ENCODE measurements at places on chromosomes 3 and 15.

- DNase-seq: no peak
These were observed 7.0 kb upstream of the HAPLN3 start for GRCh38 chr15:88902221-88902835.

DNA sequence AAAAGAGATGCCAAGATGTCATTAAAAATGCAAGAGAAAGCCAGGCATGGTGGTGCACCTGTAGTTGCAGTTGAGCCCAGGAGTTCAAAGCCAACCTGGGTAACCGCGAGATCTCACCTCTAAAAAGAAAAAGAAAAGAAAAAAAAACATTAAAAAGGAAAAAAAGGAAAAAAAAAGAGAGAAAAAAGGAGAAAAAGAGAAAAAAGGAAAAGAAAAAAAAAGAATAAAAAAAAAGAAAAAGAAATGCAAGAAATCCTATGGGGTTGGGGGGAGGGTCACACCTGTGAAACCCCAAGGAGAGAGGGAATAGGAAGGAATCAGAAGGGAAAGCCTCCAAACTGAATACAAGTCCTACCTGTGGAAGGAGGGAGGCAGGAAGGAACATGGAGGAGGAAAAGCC lies 5.2 kb upstream of the SUMF1 start:
- no peak for DNase-seq

GRCh38 chr3:50575372-50575771 lies 6.0 kb downstream of the HEMK1 start:
- DNase-seq: no peak

- no peak for DNase-seq
These were observed 750.7 kb upstream of the CFAP20DC start for GRCh38 chr3:59800481-59800880.

DNA sequence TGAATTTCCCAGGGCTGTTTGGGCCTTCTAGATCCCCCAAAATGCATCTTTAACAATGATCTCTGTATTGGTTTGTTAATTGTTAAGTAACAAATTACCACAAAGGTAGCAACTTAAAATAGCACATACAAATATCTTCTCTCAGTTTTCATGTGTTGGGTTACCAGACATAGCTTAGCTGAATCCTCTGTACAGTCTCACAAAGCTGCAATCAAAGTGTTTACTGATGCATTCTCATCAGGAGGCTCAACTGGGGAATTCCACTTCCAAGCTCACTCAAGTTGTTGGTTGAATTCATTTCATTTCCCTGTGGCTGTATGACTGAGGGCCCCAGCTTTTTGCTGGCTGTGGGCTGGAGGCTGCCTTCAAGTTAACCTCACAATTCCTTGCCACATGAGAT lies 297.6 kb downstream of the RPLP1 start:
- DNase-seq: no peak

GRCh38 chr3:128763967-128764366 lies 38.0 kb downstream of the RAB7A start:
- DNase-seq: no peak

GRCh38 chr15:90340345-90340744 lies 11.7 kb upstream of the ZNF774 start:
- no peak for DNase-seq

DNA sequence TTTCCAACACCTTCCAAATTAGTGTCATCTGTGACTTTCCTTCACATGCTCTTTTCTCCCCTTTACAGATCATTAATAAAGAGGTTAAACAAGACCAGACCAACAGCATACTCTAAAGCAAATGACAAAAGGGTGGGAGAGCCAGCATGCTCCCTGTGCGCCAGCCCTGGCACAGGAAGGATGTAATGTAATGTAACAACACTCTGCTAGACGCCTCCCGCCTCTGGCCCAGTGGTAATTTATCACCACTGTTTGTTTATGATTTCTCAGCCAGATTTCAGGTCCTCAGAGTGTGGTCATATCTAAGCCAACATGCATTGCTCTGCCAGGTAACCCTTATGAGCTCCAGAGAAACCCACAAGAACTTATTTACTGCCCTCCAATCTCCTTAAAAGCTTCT lies 189.5 kb upstream of the WNT5A start:
- no peak for DNase-seq

DNA sequence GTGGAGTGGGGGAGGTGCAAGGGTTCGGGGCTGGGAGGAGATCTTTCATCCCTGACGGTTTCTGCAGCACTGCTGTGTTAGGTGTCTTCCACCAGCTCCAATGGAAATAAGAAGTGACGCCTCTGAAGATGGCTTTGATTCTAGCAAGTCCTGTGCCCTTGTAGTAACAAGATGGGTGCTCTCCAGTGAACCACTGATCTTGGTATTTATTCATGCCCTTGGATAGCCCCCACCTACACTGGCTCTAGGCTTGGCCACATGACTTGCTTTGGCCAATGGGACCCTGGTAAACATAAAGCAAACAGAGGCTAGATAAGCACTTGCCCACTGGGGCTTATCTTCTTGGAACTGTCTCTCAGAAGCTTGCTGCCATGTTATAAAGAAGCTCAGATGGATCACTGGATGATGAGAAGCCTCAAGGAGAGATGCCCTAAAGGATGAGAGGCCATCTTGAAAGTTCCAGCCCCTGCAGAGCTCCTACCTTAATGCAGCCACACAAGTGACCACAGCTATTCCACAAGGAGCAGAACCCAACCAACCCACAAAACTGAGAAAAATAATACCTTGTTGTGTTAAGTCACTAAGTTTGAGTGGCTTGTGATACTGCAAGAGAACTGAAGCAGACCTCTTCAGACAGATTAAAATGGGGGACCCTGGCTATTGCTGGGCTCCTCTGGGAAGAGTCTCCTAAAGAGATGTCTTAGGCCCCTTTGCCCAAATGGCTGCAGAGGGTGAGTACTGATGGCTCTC lies 137.9 kb downstream of the PDCD6IP start:
- no peak for DNase-seq

- no peak for DNase-seq
These were observed 14.2 kb upstream of the SUCNR1 start for GRCh38 chr3:151859233-151859673.

- DNase-seq: peak; percentile 98
These were observed 120.1 kb upstream of the UBE2E1 start for GRCh38 chr3:23685541-23686258.

DNA sequence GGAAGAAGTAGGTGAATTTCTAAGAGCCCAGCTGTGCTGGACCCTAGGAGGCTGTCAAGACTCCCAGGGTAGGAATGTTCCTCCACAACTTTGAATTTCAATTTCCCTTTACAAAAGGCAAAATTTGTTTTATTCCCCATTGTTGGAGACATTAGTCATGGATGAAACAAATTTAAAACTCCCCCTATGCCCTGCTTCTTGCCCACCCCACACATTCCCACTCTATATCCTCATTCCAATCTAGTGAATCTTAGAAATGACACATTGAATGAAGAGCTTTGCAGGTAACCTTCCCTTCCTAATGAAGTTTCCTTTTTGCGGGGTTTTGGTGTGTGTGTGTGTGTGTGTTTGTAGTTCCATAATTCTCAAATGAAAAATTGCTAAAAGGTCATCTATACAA lies 72.6 kb downstream of the CCNL1 start:
- no peak for DNase-seq

DNA sequence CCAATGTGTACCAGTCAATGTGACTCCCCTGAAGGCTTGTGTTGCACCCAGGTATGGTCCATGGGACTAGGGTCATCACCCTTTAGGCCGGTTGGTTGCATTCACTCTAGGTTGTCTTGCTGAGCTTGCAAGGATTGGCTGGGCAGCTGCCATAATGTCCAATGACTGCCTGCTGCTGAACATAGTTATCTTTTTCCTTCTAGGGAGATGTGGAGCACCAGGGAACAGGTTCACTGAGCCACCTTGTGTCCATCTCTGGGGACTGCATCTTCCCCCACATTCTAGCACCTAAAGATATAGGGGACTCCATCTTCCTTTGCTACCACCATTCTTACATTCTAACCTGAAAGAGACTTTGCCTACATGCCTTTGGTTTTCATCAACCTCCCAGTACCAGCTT lies 580.4 kb upstream of the TBL1XR1 start:
- no peak for DNase-seq

- no peak for DNase-seq
These were observed 59.7 kb downstream of the RAP2B start for GRCh38 chr3:153221748-153222162.

- DNase-seq: no peak
These were observed 68.2 kb downstream of the NBEAL2 start for GRCh38 chr3:47047673-47048072.

GRCh38 chr3:81451140-81451539 lies 310.3 kb downstream of the GBE1 start:
- DNase-seq: no peak

All from fibroblast of the conjunctiva (primary cell).